ENCODE measurements at places on chromosomes 3 and 15.

- DNase-seq, result no peak
Measured at GRCh38 chr3:31379598-31379997, 153.1 kb upstream of the STT3B start.

GRCh38 chr3:81354119-81354518 lies 407.3 kb downstream of the GBE1 start:
- no peak for DNase-seq

GRCh38 chr3:156614642-156615511 lies 59.5 kb upstream of the TIPARP start:
- DNase-seq, result no peak

DNA sequence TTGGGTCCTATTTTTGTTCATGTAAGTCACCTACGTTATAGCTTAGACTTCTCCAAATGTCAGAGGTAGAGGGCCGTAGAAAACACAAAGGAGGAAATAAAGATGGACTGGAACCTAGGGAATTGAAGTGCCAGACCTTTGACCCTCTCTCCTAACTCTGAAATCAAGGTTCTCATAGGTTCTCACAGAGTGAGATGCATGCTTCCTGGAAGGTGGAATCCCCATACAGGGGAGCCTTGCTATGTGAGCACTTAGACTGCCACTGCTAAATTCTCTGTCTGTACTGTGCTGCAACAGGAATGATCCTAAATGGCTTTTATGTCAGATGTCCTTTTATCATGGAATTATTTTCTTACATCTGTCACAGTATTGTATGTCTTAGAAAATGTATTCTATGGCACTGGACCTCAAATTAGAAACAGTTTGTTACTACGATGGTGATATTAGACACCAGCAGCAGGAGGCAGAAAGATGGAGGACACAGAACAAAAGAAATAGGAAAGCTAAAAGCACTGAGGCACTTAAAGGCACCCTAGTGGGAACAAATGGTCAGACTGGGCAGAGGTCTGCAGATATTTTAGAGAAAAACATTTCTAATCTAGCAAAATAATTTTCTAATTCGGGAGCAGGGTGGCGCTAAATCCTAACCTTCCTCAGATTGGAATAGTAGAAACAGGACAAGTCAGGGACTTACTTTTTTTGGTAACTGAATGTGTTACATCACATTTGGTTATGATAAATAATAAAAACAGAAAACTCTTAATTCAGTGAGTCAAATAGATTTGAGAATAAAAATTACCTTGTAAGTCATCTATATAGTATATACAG lies 60.2 kb upstream of the CDAN1 start:
- no peak for DNase-seq

GRCh38 chr3:35120026-35120425 lies 519.3 kb upstream of the ARPP21 start:
- DNase-seq, result no peak

DNA sequence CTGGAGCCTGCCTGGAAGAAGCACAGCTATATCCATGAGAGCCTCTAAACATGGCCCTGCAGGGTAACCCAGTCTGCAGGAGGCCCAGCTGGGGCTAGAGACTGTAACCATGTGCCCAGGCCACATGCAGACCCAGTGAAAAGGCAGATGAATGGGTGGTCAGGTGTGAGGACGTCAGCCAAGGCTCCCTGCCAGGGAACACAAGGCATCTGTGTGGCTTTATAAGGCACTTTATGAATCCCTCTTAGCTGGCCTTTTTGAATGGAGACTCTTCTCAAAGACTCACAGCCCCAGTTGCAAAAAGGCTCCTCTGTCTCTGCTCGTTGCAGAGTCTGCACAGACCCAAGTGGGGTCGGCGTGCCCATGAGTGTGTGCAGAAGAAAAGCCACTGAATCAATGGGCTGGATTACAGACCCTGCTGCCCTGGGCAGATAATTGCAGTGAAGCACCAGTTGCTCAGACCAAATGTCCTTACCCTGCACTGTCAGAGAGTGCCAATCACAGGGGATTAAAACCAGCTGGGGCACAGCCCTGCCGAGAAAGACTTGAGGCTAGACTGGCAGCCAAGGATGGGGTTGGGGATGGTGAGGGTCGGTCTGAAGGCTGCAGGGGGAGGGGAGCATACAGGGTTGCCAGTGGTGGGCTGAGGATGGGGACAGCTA lies 154.2 kb downstream of the RAB11A start:
- DNase-seq, result no peak

DNA sequence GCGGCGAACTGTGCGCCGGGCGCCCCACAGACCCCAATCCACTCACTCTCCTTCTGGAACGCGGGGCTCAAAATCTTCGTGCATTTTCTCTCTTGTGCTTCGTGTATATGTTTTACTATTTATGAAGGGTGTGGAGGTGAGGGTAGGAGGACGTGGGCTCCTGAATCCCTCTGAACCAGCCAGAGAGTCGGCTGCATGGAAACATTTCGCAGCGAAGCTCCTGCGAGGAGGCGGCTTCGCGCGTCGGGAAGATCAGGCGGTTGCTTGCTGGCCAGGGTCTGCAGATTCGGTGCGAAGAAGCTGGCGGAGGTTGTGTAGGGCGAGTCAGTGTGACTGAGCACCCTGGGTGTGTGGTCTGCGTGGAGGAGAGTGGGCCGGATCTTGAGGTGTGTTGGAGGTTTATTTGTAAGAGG lies 1.1 kb downstream of the CNTN4 start:
- DNase-seq, result no peak

GRCh38 chr15:58374147-58374546 lies 57.6 kb upstream of the LIPC start:
- no peak for DNase-seq

- DNase-seq, result no peak
Measured at GRCh38 chr3:113270068-113270467, 58.7 kb downstream of the BOC start.

- no peak for DNase-seq
Measured at GRCh38 chr3:72177075-72178050, 392.4 kb upstream of the PROK2 start.

- no peak for DNase-seq
Measured at GRCh38 chr15:63238796-63239195, 38.6 kb upstream of the APH1B start.

GRCh38 chr15:26232691-26233090 lies 369.6 kb upstream of the ATP10A start:
- no peak for DNase-seq

- DNase-seq, result peak; percentile 10
Measured at GRCh38 chr3:89364314-89364713, 256.9 kb downstream of the EPHA3 start.

- no peak for DNase-seq
Measured at GRCh38 chr3:129530251-129530791, 1.9 kb downstream of the RHO start.

DNA sequence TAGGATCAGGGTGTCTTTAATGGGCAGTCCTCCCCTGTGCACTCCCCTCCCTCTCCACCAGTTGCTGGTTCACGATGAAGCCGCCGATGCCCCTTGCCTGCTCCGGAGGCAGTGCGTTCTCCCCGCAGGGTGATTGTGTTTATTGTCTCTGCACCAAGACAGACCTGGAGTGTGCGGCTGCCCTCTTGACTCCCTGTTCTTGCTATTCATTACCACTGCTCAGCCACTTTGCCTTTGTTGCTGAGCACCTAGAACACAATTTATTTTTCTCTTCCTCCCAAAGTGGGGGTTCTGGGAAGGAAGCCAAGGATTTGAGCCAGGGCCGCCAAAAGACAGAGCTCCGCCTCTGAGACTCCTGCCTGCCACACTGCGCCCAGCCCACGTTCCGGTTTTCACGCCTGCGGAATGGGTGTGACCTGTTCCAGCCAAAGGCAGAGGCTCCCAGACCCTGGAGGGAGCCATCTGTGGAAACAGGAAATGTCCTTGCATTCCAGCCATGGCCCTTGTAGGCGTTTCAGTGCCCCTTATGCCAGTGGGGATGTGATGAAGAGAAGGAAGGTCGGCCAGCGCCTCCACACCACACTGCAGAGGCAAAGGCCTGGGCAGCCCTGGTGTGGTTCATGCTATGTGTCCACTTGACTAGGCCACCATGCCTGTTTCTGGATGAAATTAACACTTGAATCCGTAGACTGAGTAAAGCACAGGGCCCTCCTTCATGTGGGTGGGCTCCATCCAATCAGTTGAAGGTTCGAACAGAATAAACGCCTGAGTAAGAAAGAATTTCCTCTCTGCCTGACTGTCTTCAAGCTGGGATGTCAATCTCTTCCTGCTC lies 85.8 kb downstream of the HMG20A start:
- DNase-seq, result no peak

GRCh38 chr15:68620721-68621527 lies 42.1 kb downstream of the CORO2B start:
- DNase-seq, result peak; percentile 87

- DNase-seq, result no peak
Measured at GRCh38 chr3:39407773-39408492, 1.4 kb downstream of the RPSA start.

- peak; percentile 15 for DNase-seq
Measured at GRCh38 chr3:81743096-81744025, 18.1 kb downstream of the GBE1 start.

- no peak for DNase-seq
Measured at GRCh38 chr3:55486857-55487380, at the start of gene WNT5A. TSS of gene WNT5A (minus strand) at chr3:55487306. CDS start at chr3:55486985, 321 bp downstream.

GRCh38 chr15:45026651-45027190 lies 3.7 kb downstream of the SORD start:
- no peak for DNase-seq

GRCh38 chr3:169678122-169678521 lies 14.6 kb upstream of the MECOM start:
- no peak for DNase-seq

- no peak for DNase-seq
Measured at GRCh38 chr3:121963608-121964007, 58.4 kb downstream of the ILDR1 start.

DNA sequence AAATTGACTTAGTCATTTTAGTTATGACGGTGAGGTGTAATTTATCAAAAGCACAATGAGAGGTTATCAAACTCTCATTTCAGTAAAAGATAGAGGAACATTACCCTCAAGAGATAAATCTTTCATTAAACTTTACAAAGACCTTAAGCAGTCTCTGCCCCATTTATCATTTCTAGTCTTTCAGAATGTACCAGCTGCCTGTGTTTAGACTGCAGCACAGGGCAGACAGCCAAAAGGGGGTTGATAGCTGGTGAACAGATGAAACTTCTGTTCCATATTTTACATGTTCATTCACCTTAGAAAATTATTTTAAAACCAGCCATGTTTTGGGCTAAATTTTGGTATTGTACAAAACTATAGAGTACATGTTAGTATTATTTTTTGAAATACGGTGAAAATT lies 514.6 kb upstream of the CNTN3 start:
- DNase-seq, result no peak

GRCh38 chr3:124885466-124886167 lies 1.5 kb downstream of the ITGB5 start:
- no peak for DNase-seq

GRCh38 chr15:98914626-98915025 lies 93.0 kb downstream of the PGPEP1L start:
- DNase-seq, result no peak

- DNase-seq, result peak; percentile 62
Measured at GRCh38 chr3:158659454-158660237, 12.8 kb downstream of the LXN start.

GRCh38 chr15:32918547-32918946 lies 200.7 kb downstream of the GREM1 start:
- no peak for DNase-seq

- no peak for DNase-seq
Measured at GRCh38 chr3:164514576-164514975, 563.7 kb downstream of the SI start.

DNA sequence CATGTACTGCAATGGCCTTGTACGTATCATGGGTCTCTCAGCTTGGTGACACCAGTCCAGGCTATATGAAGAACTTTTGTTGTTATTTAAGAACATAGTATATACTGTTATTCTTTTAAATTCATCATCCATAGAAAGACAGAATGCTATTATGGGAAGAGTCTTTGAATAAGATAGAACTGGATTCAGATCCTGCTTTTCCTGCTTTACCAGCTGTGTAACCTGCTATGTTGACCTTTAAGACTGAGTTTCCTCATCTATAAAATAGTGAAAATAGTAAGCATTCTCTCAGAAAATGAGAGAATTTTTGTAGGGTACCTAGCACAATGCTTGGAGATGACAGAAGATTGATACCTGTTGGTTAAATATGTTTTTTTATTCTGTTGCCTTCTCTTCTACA lies 204.1 kb upstream of the TBL1XR1 start:
- no peak for DNase-seq

DNA sequence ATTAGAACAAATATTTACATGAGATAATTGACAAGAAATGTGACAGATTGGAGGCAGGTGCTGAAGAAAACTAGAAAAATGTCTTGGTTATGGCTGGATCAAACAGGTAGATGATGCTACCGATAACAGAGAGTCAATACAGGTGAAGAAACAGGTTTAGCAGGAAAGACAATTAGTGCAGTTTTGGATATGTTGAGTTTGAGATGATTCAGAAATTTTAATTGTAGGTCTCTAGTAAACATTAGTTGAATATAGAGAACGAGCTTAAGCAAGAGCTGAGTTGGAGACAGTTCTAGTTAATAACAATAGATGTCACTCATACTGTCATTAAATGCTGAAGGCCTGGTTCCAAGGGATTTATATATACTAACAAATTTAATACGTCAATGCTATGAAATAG lies 524.4 kb downstream of the NSUN3 start:
- no peak for DNase-seq

DNA sequence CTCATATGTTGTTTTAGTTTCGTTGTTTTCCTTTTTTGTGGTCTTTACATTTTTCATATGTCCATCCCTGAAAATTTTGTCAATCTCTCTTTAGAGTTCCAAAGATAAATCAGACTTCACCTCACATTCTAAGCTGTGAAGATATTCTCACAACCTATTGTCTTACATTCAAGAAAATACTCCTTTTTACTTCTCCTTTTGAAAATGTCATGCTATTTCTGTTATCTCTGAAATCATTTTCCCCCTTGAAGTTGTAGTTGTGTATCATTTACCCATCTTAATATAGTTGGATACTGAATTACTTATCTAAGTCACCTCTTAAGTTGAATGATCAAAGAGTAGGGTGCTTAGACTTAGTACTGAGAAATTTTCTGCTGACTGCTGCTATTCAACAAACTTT lies 74.3 kb downstream of the DCUN1D1 start:
- DNase-seq, result no peak

GRCh38 chr3:81394651-81395524 lies 366.6 kb downstream of the GBE1 start:
- DNase-seq, result no peak

- DNase-seq, result peak; percentile 51
Measured at GRCh38 chr15:55742498-55742926, 440 bp downstream of the PRTG start.

DNA sequence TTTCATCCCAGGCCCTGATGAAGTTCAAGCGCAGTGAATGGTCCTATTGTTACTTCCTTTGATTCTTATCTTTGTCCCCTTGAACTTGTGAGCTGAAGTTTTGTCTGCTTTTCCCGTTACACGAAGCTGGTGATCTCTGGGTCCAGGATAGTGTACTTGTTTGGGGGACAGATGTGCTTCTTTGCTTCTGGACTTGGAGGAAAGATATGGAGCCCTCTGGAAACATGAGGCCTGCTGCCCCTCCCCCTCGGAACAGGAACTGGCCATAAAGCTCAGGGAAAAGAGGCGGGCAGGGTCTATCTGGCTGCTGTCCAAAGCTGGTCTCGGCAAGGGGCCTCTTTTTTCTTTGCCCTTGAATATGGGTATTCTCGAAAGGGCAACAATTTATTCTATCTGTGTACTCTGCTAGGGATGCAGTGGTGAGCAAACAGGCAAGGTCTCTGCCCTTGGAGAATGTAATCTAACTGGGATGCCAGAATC lies 47.6 kb downstream of the IDH2 start:
- DNase-seq, result no peak
